ENCODE measurements at places on chromosomes 7 and 10.

DNA sequence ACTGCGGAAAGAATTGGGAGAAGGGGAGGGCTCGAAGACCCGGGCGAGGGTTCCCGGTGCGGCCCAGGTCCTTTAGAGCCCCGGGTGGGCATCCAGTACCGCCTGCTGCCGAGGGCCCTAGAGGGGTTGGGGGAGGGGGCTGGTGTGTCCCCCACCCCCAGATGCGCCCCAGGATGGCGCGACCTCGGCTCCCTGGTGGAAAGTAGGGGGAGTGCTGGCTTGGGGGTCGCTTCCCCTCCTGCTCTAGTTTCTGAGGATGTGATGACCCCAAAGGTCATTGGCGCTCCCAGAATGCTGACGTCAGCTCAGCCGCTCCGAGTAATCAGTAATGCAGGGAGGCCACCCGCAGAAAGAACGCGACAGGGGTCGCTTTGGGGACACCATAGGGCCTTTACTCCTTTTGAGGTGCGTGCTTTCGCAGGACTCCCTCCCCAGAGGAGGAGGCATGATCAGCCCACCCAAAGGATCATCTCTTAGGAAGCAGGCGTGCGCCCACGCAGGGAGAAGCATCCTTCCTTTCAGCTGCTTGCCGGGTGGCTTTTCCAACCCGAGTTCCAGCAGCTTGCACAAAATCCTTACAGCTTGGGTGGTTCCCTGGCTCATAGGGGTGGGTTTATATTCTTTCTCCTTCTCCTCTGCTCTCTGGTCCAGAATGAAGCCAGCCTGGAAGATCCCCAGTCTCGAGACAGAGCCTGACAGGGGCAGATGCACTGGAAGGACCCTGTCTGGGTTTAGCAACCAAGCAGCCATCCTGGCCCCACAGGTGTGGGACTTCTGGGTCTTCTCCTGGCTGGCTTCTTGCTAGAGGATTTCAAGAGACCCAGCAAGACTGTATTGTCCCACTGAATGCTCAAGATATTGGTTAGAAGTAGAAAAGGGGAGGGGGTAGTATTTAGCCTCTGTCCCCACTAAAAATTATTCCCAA is 1.3 kb upstream of the PRKAG2 start:
- no peak for DNase-seq

DNA sequence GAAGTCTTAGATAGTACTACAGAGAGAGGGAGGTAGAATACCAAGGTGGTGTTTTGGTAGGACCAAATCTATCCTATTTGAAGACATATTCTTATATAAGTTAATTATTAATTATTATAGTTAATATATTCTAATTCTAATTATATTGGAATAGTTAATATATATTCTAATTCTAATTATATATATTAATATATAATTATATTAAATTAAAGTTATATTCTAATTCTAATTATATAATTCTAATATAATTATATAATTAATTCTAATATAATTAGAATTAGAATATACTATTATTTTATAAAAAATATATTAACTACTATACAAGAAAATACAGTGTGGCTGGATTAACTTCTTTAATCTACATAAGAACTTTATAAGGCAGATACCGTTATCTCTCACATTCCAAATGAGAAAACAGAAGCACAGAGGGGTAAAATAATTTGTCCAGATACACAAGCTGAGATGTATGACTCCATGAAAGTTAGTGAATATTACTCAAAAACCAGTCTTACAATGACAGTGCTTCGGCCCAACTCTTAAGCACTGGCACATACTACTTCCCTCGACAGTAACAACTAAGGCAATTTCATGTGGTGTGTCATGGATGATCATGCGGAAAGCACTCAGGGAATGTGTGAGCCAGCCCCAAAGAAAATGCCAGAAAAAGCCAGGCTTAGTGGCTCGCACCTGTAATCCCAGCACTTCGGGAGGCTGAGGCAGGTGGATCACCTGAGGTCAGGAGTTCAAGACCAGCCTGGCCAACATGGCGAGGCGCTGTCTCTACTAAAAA is 42.6 kb downstream of the TYW1B start:
- DNase-seq = no peak

- DNase-seq = no peak
Observed at GRCh38 chr10:98186681-98187080, 52.2 kb downstream of the R3HCC1L start.

- no peak for DNase-seq
Observed at GRCh38 chr7:140867467-140868462, 57.0 kb downstream of the BRAF start.

DNA sequence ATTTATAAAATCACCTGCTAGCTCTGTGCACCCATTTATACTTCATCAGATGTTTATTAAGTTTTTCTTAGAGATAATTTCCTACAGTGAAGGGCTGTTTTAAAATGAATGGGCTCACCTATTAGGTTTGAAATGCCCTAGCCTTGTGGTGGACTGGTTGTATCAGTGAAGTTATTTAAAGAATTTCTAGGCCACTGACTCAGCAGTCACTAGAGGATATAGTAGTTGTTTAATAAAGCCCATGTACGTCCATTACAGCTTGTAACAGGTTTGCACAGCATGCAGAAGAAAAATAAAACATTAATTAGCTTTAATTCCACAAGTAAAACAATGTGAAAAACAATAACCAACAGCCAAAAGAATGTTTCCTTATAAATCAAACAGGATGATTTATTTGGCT is 128.0 kb downstream of the RSU1 start:
- no peak for DNase-seq

GRCh38 chr7:141573511-141573910 is 22.3 kb downstream of the AGK start:
- no peak for DNase-seq

GRCh38 chr7:135942614-135943013 is 34.5 kb downstream of the MTPN start:
- DNase-seq = no peak

- DNase-seq = no peak
Observed at GRCh38 chr7:84970670-84971069, 216.2 kb downstream of the SEMA3D start.

GRCh38 chr7:39184391-39184790 is 206.7 kb downstream of the POU6F2 start:
- DNase-seq = no peak

- DNase-seq = no peak
Observed at GRCh38 chr10:119149729-119150128, 15.8 kb downstream of the SFXN4 start.

GRCh38 chr7:19900118-19900517 is 126.7 kb upstream of the TMEM196 start:
- DNase-seq = no peak

DNA sequence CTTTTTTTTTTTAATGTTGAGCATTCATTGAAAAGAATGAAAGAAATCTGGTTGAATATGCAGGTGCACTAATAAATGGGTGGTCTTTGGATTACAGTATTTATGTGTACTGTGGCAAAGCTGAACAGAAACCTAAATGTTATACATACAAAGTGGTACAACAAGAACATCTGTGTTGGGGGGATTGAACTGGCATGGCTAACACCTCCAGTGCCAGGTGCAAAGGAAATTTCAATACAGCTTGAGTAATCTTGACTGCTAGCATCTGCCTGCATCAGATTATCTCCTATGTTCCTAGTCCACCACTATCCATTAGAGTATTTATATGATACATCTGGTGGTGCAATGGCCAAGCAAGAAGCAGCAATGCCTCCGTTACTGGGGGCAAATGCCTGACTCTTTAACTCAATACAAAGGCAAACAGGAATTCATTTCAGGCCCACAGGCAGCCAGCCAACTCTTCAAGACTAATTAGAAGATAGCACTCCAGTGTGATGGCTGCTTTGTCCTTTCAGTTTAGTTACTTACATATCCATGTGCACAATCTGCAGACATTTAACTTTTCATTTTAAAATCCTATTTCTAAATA is 220.5 kb upstream of the ETV1 start:
- no peak for DNase-seq

DNA sequence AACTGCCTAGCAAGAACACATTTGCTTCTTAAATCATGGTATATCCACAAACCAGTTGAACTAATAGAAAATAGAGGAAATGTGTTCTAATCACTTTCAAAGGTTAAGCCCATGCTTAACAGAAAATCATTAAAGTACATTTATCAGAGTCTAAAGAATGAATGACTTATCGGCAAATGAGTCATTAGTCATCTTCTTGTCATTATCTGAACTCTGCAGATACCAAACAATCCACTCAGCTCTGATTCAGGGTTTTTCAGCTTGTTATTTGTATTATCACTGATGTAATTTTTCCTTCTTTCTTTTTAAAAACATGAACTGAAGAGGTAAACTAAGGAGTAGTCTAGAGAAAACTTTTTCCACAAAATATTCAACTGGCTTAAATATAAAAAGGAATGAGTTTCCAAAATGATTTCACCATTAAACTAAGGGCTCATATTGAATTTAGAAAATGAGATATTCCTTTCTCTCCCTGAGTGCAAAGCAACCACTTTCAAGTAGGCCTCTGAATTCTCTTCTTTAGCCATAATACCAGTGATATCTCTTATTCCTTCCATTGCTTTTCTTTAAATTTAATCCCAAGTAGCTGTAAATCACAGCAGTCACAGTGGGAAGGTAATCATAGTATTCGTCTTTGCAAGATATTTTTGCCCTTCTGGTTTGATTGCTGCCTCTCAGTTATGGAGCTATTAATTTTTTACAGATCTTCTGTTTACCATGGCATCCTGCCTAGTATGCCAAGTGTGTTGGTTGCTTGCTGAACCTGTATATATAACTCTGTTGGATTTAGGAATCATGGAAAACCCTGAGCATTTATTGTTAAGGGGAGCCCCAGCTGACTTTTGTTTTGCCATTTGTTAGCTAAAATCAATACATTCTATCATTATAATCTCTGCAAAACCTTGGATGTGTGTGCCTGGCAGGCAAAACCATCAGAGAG is 125.1 kb downstream of the THSD7A start:
- DNase-seq = no peak

GRCh38 chr10:77247031-77247990 is 390.3 kb downstream of the KCNMA1 start:
- no peak for DNase-seq

DNA sequence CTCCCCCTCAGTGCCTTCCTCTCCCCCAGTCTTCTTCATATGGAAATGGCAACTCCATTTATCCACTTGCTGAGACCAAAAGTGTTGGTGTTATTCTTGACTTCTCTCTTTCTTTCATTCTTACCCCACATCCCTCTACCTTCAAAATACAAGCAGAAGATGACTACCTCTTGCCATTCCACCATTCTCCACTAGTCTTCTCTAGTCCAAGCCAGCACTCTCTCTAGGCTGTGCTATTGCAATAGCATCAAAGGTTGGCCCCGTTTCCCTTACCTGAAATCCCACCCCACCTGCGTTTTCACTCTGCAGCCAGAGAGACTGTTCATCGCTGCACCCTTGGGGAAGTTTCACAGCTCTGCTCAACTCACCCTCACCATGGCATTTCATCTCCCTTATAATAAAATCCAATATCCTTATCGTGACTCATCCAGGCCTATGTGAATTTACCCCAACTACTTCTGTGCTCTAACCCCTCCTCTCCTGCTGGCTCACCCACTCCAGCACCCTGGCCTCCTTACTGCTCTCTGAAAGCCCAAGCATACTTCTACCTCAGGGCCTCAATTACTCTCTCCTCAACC is 109.1 kb downstream of the LSM5 start:
- DNase-seq = no peak

DNA sequence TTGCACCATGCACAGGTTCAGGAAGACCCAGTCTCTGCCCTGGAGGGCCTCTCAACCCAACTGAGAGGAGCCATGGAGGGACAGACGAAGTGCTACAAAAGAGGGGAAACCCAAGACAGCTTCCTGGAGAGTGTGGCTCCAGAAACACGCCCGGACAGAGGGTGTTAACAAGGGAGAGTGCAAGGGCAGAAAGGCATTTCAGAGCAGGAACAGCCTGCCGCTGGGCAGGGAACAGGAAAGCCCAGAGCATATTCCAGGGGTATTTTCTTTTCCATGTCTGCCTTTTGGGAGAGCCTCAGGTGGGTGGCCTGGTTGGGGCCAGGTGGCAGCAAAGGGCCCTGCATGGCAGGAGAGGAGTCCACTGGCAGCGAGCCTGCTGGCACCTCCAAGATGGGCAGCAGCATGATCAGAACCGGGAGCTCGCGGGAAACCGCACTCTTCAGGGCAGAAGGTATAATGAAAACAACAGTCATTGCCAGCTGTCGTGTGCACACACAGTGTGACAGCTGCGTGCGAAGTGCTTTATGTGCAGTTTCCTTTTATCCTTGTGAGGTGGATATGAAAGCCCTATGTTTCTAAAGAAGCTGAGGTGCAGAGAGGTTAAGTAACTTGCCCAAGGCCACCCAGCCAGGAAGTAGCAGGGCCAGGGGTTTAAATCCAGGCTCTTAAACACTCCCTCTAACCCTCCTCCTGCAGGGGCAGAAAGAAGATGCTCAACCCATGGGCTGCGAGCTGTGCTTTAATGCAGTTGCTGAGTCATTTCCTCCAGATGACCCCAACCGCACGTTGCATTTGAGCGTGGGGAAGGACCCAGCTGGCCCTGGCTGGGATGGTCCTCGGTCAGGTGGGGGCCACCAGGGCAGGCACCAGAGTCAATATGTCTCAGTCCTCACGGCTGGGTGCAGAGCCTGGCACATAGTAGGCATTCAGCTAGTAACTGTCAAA is 128.6 kb downstream of the OAT start:
- no peak for DNase-seq

DNA sequence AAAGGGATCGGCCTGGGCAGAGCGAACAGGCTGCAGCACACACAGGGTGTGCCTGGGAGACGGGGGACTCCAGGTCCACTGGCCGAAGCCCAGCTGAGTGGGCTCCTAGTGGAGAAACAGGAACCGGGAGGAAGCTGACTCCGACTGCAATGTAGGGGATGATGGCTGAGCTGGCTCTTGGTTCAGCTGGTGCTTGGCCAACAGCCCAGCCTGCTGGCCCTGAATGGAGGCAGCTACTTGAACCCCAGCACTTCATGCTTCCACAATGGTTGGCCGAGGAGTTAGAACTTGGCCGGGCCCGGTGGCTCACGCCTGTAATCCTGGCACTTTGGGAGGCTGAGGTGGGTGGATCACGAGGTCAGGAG is 27.0 kb upstream of the FRAT2 start:
- DNase-seq = no peak

DNA sequence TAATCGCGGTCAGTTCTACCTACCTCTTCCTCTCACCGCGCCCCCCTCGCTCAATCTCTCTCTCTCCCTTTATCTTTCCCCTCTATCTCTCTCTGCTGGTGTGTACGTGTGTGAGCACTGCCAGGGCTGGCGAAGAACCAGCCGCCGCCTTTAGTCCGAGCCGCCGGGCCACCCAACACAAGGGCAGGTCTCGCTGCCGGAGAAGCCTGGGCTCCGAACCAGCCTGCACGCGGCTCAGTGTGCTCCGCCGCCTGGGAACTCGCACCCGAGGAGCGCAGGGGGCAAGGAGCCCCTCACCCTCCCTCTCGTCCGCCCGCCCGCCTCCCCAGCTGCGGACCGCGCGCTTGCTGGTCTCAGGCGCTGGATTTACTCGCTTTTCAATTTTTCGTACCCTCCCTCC is 1.7 kb downstream of the NXPH1 start:
- DNase-seq = peak; percentile 74

DNA sequence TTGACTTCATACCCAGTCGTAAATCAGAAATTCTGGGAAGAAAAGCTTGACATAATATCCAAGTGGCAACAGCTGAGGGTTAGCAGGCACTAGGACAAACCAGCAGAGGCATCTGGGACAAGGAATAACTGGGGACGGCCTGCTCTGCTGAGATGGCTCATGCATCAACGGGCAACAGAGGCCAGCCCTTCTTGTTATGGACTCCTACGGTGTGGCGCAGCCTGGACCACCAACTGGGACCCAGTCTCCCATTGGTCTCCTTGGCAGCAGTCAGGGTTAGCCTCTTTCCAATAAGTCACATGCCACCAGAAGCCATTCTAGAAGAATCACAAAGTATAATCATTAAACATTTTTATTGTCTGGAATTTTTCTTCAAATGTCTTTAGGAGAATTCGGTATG is 15.0 kb downstream of the FGFR2 start:
- no peak for DNase-seq
